ENCODE measurements at places on chromosomes 11 and 22.
A peak's percentile ranks its signal among the peaks of the same experiment; 100 is the strongest.

GRCh38 chr11:48169259-48169658 lies 47.4 kb upstream of the OR4B1 start:
- no peak for DNase-seq

- DNase-seq = no peak
Observed at GRCh38 chr11:20707876-20708275, 38.5 kb downstream of the NELL1 start.

DNA sequence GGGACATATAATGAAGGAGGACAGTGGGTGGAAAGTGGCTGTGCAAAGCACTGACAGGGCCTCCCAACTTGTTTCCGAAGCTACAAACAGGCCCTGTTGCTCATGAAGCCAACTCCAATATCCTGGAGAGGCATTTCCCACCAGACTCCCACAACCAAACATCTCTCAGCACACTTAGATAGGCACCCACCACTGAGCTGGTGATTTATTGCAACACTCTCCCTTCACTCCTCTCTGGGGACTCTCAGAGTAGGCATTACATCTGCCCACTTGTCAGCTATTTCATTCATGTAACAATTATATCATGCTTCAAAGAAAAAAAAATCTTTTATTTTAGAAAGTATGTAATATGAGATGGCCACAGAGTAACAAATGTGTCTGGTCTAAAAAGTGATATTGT lies 32.1 kb upstream of the PPP2R1B start:
- DNase-seq = no peak

DNA sequence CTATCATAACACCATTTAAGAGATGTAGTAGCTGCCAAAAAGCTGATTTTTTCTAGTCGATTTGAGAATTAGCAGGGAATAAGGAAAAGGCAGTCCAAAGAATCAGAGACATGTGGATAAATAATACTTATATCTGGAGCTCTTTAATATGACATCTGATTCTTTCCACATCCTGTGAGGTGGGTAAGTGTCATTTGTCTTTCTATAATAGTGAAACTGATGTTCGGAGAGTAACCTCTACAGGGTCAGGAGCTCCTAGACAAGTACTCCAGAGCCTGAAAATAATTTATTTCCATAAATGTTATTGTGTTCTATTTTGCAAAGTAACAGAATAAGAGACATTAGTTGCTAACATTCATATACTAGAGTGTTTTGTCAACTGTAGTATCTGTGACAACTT lies 367.6 kb downstream of the DYNC2H1 start:
- no peak for DNase-seq

DNA sequence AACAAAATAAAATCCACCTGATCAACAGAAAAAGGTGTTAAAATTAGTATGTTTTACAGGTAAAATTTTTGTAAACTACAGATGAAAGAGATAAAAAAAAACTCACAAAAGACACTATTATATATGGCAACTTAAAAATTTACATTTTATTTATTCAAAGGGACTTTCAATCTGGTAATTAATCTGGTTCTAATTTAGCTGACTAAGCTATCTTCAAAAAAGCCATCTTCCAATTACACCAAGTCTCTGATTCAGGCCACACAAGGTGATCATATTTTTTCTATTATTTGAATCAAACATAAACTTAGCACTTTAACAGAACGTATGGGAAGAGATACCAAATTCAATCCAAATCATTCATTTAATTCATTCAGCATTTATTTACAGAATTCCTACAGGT lies 7.6 kb downstream of the MRE11 start:
- no peak for DNase-seq

- DNase-seq = no peak
Observed at GRCh38 chr22:31491218-31491962, 1.7 kb upstream of the EIF4ENIF1 start.

DNA sequence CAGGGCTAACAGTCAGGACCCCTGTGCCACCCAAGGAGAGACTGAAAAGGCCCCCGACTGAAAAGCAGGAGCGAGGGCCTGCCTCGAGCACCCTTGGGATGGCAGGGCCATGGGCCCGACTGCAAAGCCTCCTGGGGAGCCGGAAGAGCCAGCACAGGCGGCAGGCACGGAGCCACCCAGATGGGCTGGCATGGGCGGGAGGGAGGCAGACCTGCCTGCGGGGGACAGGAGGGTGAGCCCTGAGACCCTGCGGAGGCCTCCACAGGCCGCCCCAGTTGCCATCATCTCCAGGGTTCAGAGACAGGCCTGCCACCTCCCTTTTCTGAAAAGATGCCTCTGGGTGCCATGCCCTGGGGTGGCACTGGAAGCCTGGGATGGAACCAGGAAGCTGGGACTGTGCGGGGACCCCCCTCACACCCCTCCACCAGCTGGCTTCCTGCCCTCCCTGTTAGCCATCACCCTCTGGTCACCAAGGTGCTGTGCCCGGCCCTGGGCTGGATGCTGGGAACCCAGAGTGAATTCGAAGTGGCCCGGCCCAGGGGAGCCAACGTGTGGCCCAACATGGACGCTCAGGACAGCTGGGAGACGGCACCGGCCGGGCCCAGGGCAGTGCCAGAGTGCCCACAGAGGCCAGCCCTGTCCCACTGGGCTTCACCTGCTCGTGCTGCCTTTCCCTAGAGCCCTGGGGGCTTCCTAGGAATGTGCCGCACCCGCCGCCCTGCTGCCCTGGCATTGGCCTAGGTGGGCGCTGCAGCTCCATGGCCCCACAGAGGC lies 13.8 kb downstream of the TSPAN32 start:
- no peak for DNase-seq

DNA sequence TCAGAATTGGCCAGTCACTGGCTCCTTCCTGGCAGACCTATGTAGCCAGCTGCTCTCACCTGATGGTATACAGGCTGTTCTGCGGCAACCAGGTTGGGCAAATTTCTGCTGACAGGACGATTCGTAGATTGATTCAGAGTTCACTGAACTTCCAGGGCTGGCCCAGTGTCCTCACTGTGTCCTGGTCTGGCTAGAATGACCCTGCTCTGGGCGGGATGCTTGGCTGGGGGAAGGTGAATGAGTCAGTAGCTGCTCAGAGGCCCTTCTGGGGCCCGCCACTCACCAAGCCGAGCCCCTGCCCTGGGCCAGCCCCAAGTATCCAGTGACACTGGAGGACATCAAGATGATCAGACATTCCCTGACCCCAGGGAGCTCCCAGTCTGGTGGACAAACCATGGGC lies 62.9 kb upstream of the WNT11 start:
- no peak for DNase-seq

DNA sequence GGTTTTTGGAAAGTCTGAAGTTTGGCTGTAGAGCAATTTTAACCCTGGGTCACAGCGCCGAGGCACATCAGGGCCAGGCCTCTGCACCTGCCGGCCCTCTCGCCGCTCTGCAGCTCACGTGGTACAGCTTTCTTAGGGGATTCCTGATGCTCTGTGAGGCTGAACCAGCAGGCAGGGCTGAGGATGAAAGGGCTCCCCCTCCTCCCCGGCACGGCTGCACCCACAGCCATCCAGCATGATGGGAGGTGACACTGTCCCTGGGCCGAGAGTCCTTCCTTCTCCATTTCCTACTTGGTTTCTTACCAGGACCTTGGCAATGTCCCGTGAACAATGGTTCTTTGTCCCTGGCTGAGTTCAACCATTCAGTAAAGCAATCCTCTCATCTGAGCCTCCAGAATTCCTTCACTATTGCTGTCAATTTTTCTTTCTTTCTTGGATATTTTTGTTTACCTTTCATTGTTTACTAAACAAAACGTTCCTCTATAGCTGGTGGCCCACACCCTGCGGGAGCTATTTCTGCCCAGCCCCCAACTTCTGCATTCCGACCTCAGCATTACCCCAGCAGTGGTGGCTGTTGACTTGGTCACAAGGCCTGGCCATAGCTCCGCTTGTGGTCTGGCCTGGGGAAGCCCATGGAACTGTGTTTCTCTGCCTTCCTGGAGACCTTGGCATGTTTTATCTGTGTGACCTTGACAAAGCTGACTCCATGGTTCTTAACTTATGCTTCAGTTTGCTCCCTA lies 172.8 kb upstream of the B3GAT1 start:
- no peak for DNase-seq

DNA sequence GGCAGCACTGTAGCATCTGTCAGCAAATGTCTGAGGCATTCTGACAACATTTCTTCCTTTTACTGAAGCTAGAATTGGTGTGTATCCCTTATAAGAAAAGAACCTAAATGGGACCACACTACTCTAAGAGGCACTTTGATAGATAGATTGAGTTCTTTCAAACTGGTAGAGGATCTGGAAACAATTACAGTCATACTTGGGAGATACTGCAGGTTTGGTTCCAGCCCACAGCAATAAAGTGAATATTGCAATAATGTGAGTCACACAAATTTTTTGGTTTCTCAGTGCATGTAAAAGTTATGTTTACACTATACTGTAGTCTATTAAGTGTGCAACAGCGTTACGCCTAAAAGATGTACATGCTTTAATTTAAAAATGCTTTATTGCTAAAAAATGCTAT lies 96.9 kb downstream of the SBF2 start:
- DNase-seq = no peak

GRCh38 chr22:20243537-20244249 lies 24.4 kb downstream of the RTN4R start:
- DNase-seq = peak; percentile 43

Data from large intestine (tissue), 12 donors.